ENCODE measurements at places on chromosomes 5 and 9.

DNA sequence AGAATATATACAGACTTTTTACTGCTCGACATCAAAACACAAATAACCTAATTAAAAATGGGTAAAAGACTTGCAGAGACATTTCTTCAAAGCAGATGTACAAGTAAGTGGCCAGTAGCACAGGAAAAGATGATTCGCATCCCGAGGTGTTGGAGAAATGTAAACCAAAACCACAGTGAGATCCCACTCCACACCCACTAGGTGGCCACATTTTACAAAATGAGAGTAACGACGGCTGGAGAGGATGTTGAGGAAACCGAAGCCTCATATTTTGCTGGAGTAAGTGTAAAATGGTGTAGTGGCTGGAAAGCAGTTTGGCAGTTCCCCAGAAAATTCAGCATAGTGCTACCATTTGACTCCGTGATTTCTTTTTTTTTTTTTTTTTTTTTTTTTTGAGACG lies 21.3 kb upstream of the GBGT1 start:
- peak; percentile 66 for DNase-seq

- no peak for DNase-seq
Measured at GRCh38 chr5:126445502-126446174, 22.4 kb downstream of the GRAMD2B start.

DNA sequence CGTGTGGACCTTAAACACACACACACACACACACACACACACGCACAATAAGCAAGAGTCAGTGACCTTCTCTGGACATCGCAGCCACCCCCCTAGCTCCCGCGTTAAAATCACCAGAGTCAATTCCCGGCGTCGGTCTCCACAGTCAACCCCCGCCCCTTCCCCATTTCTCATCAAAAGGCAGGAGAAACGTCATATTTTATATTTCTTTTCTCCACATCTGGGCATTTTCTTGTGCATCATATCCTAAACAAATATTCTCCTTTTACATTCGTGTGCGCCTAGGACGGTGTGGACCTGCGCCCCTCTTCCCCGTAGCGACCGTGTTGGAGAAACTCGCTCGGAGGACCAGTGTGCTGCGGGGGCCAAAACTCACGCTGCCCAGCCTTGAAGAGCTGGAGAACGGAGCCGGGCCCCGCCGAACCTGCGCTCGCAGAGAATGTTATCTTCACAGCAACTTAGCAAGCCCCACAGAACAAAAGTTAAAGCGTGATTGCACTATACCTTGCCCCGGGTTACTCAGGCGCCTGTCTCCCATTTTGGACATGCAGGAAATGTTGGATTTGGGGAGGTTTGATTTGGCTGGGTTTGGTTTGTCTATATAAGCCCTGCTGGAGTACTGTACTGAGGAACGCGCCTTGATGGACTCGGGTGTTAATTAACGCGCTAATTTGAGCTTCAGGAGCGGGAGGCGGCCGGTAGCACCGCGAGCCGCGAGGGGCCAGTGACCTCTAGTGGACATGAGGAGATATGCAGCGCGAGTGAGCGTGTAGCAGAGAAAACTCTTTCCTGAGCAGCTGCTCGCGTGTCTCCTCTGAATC lies 192.4 kb downstream of the MEF2C start:
- DNase-seq: peak; percentile 40

- no peak for DNase-seq
Measured at GRCh38 chr5:59617186-59617771, 276.2 kb downstream of the PDE4D start.

DNA sequence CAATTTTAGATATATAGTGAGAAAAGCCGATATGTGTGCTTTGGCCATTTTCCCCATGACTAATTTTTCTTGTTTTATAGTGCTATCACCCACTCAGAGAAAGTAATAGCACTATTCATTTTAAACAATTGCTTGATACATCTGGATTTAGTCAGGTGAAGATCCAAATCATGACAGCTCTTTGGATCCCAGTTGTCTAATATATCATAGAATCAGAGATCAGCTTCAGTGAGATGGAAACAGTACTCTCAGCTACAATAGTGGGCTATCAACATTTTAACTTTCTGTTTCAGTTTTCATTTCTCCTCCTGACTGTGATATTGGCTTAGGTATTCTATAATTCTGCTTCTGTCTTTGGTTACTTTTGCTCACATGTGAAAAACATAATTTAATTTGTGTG lies 38.7 kb downstream of the VCAN start:
- DNase-seq: no peak

DNA sequence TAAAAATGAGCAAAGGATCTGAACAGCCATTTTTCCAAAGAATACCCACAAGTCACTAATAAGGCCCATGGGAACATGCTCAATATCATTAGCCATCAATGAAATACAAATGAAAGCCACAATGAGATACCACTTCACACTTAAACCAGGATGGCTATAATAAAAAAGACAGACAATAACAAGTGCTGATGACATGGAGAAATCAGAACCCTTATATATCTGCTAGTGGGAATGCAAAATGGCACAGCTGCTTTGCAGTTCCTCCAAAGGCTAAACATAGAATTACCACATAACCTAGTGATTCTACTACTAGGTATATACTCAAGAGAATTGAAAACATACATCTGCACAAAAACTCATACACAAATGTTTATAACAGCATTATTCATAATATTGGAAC lies 83.7 kb downstream of the HOMER1 start:
- DNase-seq: no peak

DNA sequence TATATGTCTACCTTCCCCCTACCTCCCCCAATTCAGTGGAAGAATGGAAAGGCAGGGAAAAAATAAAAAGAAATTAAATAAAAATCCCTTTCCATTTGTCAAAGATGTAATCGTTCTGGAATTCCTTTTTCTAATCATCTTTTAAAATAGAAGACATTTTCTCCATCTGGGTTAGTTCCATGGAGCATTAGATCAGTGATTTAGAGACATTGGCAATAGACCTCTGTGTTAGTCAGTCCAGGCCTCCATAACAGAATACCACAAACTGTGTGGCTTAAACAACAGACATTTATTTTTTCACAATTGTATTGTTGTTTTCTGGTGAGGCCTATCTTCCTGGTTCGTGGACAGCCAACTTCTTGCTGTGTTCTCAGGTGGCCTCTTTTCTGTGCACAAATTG lies 516.6 kb upstream of the DAB2 start:
- no peak for DNase-seq

- DNase-seq: no peak
Measured at GRCh38 chr9:103819936-103820335, 274.2 kb upstream of the SMC2 start.

GRCh38 chr5:170008376-170008775 lies 28.1 kb upstream of the INSYN2B start:
- DNase-seq: no peak

DNA sequence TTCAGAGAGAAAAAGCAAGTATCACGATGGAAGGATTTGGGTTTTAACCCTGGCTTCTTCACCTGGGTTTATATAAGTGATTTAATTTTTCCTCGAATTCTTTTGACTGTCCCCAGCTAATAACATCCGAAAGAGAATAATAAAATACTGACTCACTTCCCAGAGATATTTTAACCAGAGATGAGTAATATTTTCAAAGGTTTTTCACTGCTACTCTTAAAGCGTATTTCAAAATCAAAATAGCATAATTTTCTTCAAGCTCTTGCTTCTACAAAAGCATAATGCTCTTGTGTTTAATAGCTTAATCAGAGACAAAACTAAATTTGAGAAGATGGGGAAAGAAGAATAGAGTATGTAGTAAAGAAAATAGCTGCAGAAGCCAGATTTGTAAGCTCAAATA lies 215.2 kb upstream of the PTGER4 start:
- DNase-seq: no peak

DNA sequence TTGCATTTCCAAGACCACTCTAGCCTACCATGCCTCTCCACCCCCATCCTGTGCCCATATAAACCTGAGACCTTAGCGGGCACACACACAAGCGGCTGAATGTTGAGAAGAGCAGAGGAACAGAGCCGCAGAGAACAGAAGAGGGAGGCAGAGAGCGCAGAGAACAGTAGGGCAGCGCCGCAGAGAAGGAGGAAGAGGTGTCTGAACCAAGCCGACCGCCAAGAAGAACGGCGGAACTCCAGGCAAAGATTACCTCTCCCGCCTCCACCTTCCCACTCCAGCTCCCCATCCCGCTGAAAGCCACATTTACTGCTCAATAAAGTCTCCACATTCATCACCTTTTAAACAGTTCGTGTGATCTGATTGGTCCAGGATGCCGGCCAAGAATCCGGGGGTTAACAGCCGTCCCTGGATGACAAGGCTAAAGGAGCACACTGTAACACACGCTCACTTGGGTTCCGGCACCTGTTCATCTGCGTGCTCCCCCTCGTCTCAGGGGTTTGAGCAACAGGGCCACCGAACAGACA lies 33.2 kb downstream of the GRIN3A start:
- DNase-seq: no peak

DNA sequence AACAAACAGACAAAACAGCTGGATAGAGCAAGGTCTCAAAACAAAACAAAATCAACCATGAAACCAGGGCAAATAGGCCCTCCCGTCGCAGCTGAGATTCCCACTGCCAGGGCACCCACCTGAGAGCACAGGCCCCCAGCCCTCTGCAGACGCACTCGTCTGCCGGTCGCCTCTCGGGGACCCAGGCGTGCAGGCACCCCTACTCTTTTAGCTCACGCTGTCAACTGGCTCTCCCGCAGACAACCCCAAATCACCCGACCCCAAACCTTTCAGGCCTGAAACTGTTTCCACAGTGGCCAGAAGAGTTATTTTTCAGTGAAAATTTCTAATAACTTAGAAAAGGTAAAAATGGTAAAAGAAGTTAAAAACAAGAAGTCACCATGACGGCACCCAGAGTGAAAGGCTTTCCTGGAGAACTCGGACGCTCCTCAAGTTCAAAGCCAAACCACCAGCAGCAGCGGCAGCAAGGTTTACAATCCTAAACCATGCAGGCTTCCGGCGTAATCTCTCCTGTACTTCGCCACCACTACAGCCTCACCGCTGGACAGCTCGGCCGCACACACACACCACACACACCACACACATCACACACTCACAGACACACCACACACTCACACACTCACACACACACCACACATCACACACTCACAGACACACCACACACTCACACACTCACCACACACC lies 1.9 kb upstream of the UBE2QL1 start:
- DNase-seq: no peak

All from NCI-H1930 (cell line).